ENCODE measurements at places on chromosomes 1 and 21.

GRCh38 chr1:20367116-20367585 is 76.5 kb downstream of the VWA5B1 start:
- DNase-seq: no peak

DNA sequence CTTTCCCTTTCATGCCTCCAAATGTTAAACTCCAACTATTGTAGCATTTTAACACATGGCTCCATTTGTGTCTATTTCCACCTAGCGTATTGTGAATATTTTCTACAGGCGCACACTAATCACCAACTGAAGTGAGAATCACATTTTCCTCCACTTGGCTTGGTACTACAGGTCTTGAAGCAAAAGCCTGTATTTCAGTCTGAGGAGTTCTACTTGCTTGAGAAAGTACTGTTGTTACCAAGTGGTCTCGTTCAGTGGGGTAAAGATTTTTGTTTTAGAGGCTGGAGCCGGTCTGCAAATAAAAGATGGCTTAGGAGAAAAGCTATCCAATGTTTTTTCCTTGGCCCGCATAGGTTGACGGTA is 550 bp upstream of the PTBP2 start:
- no peak for DNase-seq

GRCh38 chr1:211959221-211959620 is 76.1 kb downstream of the INTS7 start:
- DNase-seq: no peak

DNA sequence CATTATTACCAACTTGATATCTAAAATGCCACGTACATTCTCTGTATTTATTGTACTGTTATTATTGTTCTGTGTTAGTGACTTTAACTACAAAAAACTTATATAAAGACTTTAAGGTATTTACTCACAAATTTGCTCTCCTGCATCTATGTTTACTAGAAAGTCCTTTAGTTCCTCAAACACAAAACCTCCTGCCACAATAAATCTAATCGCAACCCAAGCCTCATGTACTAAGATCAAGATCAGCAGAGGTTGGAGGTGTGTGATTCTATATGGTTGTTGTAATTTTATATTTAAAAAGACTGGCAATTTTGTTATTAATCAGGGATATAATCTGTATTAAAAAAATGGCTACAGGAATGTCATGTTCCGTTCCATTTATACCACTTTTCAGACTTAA is 68.6 kb downstream of the VAV3 start:
- no peak for DNase-seq

DNA sequence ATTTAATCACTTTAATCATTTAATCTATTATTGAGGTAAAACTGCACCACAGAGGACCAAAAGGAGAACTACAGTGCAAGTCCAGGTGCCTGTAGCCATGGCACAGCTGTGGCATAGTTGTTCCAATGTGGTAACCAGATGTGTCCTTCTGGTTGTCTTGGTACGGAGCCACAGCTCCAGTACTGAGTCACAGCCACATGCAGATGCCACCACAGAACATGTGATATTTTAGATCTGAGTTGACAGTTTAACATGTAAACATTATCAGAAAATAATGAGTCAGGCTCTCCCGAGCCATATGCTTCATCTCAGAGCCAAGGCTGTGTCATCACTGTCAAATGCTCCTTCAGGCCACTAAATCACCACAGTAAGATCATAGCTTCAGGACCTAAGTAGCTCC is 56.4 kb upstream of the RGS7 start:
- DNase-seq: no peak

- no peak for DNase-seq
These were observed 89.4 kb upstream of the JAK1 start for GRCh38 chr1:65055747-65056146.

- no peak for DNase-seq
These were observed 8.7 kb downstream of the TOR3A start for GRCh38 chr1:179090522-179090921.

GRCh38 chr1:189609167-189609566 is 868.5 kb downstream of the BRINP3 start:
- no peak for DNase-seq

DNA sequence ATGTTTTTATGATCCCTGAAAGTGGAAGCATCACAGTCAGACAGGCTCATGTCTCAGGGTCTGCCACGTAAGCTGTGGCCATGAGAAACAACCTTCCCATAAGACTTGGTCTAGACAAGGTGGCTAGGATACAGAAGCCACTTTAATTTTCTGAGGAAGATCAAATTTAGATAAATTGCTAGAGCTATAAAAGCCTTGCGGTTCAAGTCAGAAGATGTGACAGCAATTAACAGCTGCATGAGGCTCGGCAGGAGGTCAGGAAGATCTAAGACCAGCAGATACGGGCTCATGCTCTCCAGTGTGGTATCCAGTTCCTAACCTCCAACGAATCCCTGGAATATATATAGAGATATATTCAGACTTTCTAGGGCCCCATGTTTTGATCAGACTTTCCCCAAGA is 577.1 kb downstream of the PLPP3 start:
- DNase-seq: no peak
